Stromal cell of bone marrow (primary cell): ENCODE measurements at places on chromosomes 6 and 20.

DNA sequence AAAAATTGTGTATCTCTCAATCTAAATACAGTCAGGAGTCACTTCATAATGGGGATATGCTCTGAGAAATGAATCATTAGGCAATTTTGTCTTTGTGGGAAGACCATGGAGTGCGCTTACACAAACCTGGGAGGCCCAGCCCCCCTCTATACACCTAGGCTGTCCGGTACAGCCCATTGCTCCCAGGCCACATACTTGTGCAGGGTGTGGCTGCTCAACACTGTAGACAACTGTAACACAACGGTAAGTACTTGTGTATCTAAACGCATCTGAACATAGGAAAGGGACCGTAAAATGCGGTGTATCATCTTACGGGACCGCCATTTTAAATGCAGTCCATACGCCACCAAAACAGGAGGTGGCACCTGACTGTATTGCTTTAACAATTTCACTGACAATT lies 58.0 kb upstream of the FRMD1 start:
- no peak for DNase-seq

DNA sequence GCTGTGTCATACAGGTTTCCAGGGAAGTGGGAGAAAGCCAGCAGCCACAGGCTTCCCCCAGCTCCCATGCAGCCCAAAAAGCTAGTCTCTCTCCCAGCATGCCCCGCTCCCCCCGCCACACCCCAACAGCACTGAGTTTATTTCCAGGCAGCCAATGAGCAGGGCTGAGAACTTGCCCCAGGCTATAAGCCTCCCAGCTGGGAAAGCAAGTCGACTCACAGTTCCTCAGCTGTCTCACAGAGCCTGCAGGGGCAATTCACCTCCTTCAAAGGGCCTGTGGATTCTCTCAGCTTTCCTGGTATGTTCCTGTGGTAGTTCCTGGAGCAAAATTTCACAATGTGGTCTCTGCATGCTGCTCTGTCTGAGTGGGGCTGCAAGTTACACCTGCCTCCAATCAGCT lies 34.2 kb downstream of the PAX1 start:
- no peak for DNase-seq

DNA sequence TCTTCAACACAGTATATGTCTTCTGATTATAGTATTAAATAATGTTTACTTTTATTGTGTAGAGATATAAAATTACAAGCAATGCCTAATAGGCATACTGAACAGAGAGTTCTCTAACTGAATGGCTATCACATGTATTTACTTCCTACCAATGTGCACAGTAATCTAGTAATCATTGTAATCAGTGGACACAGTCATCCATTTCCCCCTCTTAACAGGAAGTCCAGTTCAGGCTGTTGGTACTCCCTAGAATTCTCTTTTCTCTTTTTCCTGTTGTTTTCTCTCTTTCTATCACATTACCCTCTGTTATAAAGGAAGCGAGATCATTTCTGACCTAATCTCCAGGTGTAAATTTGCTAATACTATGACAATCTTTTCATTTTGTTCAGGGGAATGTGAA lies 172.5 kb downstream of the HTR1B start:
- no peak for DNase-seq

DNA sequence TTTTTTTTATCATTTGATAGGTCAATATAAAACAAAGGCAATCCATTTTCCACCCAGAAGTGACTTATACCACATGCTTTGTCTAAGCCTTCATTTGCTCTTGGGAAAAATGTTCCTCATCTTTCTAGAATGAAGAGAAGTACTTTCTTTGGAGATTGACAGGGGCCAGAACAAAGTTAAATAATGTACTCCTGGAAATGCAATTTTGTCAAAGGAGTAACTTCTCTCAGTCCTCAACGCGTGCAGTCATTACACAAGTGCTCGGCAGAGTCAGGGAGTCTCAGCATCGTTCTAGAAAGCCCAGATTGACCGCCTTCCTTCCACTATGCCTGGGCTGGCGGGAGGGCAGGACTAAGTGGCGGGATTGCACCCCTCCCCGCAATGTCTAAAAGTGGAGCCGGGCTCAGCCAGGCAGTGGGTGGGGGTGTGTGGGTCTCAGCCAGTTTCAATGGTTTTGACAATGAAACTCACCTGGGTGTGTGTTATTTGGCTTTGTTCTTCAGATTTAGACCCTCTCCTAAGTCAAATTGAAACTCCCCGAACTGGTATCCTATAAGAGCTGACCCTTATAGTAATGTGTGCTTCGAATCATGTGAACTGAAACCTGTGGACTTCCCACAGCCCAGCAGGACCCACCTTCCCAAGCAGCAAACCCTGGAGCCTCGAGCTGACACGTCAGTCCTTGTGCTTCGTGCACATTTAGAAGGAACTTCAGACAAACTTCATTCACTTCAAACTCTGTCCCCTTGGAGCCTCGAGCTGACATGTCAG lies 63.2 kb upstream of the DUSP22 start:
- no peak for DNase-seq

GRCh38 chr6:83578057-83578456 lies 65.7 kb downstream of the PRSS35 start:
- no peak for DNase-seq

- DNase-seq: peak; percentile 33
Measured at GRCh38 chr20:20593447-20594170, 118.8 kb downstream of the RALGAPA2 start.

DNA sequence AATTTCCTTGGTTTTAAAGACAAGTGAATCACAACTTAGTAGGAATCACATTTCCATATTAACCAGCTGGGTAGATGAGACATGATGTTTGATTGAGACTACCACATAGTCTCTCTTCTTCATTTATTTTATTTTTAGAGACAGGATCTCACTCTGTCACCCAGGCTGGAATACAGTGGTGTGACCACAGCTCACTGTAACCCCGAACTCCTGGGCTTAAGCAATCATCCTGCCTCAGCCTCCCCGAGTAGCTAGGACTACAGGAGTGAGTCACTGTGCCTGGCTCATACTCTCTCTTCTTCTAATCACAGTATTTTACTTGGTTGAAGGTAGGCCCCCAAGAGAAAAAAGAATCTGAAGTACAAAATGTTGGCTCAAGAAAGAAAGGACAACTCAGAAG lies 80.2 kb upstream of the ASF1A start:
- DNase-seq: peak; percentile 47

DNA sequence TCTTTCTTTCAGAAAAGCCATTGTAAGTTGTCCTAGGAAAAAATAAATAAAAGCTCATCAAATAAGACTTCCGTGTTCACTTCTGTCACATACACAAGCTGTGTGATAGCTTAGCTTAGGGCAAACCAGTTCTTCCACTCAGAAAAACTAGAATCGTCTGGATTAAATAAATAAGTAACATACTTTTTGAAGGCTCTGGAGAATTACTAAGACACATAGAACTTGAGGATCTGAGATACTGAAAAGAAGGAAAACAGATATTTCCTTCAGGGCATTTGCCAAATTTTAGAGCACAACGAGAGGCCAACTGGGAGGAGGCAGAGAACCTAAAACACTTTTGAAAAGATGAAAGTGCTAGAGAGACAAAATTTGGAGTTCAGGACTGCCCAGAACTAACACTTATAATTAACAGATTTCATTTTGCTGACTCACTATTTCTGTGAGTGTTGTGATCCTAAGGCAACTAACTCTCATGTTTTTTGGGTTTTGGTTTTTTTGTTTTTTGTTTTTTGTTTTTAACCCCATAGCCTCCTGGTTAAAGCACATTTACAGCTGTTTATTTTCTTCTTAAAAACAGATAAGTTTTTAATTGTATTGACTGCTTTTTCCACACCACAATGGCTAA lies 38.7 kb upstream of the THEMIS start:
- peak; percentile 31 for DNase-seq

DNA sequence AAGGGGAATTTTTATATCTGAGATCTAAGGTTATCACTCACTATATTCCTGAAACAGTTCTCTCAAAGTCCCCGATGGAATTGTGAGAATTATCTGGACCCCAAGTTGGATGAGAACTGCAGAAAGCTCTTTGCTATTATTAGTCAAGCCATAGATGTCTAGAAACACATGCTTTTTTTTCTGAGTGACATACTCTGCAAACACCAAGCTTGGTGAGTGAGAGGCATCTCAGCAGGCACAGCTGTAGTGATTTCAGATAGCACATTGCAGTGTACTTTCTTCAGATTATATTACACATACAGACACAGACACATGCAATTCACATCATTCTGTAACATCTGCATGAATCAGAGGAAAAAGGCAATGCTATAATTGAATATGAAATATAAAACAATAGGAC lies 111.1 kb upstream of the UFL1 start:
- no peak for DNase-seq

DNA sequence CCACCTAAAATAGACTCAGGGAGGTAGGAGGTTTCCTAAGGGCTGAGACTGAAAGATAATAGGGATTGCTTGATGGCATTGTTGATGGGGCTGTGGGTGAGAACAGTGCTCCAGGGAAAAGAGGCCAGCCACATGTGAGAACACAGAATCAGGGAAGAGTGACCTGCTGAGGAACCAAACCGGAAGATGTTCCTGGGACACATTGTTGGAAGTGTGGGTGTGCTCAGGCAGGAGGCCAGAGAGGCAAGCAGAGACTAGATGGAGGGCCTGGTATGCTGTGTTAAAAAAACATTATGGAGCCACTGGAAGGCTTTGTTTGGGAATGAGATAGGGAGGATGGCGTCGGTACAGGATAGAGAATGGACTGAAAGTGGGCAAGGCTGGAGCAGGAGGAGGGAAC lies 23.3 kb downstream of the RNF144B start:
- DNase-seq: no peak

GRCh38 chr6:160992061-160992979 lies 751 bp downstream of the MAP3K4 start:
- peak; percentile 61 for DNase-seq

DNA sequence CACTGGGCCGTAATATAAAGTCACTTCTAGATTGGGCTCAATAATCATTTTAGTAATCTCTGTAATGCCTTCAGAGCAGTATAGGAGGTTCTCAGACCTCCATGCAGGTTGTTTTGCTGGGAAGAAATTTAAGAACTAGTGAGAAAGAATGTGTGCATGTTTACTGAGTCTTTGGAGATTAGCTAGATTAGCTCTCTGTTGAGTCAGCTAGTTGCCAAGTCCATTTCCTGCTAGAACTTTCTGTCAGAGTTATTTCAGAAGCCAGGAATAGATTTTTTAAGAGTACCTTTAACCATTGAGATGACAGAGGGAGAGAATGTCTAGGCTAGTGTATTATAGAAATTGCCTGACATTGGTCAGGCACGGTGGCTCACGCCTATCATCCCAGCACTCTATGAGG lies 33.3 kb downstream of the ORC3 start:
- no peak for DNase-seq

DNA sequence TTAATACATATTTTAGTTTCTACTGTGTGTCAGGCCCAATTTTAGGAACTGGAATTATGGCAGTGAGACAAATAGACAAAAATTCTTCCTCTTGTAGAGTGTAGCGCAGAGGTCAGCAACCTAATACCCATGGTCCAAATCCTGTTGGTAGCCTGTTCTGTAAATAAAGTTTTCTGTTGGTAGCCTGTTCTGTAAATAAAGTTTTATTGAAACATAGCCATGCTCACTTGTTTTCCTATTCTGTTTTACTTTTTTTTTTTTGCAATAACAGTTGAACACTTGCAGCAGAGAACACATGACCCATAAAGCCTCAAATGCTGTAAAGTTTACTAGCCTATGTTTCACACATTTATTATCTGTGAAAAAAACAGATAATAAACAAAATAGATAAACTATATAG lies 87.9 kb downstream of the SCAF8 start:
- DNase-seq: no peak

- no peak for DNase-seq
Measured at GRCh38 chr6:103079867-103080266, 1686.4 kb downstream of the GRIK2 start.

DNA sequence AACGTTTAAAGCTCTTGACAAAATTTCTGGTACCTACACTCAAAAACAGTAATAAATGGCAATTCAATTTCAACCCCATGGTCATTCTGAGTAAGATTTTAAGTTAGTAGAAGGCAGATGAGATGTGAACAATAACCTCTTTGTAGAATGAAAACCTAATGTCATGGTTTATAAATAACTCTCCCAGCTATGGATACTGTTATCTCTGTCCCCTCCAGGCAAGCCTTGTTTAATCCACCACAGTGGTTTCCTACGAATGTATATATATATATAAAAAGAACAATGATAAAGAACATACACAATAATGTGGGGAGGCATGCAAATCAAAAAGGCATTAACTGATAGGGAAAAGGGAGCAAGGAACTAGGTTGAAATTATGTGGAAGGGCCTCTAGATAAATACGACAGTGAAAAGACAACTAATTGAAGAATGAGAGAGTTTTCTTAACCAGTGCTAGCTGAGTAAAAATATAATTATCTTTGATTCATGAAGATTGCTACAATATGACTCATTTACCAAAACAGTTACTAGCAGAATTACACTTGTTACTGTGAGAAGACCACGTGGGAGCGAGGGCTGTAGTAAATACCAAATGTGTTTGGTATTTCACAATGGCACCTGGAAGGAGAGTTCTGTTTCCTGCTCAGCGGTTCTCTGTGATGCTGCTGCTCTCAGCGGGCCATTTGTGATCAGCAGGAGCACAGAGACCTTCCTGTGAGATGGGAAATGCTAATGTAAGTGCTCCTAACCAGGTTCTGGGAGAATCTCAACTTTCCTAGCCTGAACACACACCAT lies 173.7 kb downstream of the MBOAT1 start:
- peak; percentile 2 for DNase-seq

GRCh38 chr20:48467622-48468021 lies 360.2 kb downstream of the PREX1 start:
- no peak for DNase-seq

DNA sequence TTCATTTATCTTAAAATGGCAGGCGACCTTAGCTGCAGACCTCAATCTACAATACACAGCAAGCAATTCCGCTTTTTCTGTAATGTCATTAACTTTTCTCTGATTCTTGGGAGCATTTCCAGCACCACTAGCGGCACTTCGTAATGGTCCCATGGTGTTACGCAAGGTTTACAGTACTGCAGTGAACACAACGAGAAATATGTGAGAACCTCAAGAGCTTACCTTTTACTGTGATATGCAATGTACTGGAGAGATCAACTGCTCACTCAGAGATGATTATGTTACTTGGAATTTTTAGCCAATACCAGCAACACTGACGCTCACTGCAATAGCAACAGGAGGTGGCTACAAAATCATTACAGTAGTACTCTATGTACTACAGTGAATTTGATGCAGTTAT lies 2.8 kb upstream of the CEP43 start:
- DNase-seq: no peak

DNA sequence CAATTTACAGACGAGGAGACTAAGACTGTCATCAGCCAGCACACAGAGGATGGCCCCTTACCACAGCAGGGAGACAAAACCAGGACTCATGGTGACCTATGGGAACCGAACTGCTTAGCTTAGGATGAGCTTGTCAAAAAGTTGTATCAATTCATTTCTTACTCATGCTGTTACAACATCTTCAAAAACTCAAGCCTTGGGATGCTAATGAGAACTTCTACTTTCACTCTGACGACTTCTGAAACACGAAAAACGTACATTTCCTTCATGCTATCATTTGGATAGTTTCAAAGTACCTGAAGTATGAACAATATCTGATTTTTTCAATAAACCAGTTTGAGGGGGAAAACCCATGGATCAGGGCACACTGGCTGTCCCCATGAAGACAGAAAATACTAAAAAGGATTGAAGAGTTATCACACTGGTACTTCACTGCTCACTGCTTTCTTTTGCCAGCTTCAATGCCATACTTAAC lies 31.9 kb downstream of the HIVEP2 start:
- DNase-seq: no peak
